Activated CD4-positive, alpha-beta T cell treated with anti-CD3 and anti-CD28 coated beads for 36 hours (primary cell): ENCODE measurements at places on chromosomes 1 and 21.

- DNase-seq, result no peak
Observed at GRCh38 chr1:77680173-77680572, 2.3 kb downstream of the ZZZ3 start.

GRCh38 chr1:224339442-224340033 is 9.6 kb upstream of the NVL start:
- no peak for DNase-seq

GRCh38 chr1:3033040-3033789 is 11.9 kb downstream of the ACTRT2 start:
- DNase-seq, result peak; percentile 46

GRCh38 chr1:36760081-36760480 is 274.2 kb downstream of the GRIK3 start:
- no peak for DNase-seq

DNA sequence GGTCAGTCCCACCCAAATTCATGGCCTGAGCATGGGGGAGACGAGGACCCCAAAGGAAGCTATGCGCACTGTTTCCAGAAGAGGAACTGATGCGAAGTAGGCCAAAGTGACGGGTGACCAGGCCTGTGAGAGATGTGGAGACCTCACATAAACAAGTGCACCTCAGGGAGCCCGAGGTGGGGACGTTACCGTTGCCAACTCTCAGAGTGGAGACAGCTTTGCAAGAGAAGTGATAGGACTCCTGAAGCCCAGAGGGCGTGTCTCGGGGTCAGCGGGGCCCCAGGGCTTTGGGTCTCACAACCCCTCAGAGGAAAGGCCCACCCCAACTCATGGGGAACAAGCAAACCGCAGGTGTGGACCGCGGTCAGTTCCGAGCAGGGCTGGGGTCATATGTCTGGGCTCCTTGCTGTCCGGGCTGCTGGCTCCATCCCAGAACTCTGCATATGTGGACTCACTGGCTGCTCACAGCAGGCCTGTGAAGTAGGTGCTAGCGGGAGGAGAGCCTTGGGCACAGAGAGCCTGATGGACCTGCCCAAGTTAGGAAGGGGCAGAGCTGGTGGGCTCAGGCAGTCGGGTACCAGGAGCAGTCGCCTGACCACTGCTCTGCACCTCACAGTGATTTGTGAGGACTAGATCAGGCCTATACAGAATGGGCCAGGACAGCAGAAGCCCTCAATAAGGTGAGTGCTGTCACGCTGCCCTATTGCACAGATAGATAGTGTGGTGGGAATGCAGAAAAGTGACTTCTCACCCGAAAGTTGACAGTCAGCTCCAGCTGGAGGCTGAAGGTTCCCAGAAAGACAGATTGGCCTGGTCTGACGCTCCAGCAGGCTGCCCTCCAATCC is 26.2 kb downstream of the STUM start:
- DNase-seq, result no peak

DNA sequence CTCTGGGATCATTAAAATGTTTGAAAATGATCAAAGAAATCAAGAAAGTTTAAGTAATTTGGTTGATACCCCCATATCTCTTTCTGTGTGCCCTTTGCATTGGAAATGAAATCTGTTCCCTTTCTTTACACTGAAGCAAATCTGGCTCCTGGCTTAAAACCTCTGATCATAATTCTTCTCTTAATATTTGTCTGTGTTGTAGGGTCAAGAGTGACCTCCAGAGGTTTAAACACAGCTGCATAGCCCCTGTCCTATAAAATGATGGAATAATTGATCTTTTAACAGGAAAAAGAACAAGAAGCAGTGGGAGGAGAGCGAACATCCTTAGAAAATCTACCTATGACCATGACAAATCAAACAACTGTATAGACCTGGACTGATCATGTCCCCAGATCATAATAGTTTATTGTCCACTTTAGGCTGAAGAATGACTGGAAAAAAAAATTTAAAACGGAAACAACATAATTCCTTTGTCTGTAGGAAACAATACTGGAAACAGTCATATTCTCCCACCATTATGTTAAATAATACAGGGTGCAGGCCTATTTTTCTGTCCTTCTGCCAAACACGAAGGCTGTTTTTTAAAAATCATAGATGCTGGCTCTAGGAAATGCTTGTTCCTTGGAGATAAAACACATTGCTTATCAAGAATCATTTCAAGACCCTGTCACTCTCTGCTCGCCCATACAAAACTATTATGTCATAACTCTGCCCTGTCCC is 184.3 kb downstream of the NEGR1 start:
- no peak for DNase-seq
